Activated CD8-positive, alpha-beta T cell treated with anti-CD3 and anti-CD28 coated beads, Interleukin-2, amount 10 ng/mL, durations not matched to agents 7 days and 5 days (primary cell): ENCODE measurements at places on chromosomes 7 and 10. TPM values are rescaled to one million over a fixed set of nuclear protein-coding genes. Genes with fewer than 3 reads are reported as not detected.

NUDCD3 gene
- 84.0 TPM for total RNA-seq

MINPP1 gene
- 8.0 TPM for total RNA-seq

LUC7L2 gene
- 126 TPM for total RNA-seq

ABCA13 gene
- total RNA-seq = 0.45 TPM

DNA sequence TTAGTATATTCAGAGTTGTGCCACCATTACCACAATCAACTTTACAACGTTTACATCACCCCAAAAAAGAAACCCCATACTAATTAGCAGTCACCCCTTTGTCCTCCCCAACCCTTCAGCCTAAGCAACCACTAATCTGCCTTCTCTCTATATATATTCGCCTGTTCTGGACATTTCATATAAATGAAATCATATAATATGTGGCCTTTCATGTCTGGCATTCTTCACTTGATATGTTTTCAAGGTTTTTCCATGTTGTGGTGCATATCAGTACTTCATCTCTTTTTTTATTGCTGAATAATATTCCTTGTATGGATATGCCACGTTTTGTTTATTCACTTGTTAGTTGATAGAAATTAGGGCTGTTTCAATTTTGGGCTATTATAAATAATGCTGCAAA, 70.4 kb downstream of the AASS start:
- DNase-seq = no peak

GPC2 gene
- 8.2 TPM for total RNA-seq

DNA sequence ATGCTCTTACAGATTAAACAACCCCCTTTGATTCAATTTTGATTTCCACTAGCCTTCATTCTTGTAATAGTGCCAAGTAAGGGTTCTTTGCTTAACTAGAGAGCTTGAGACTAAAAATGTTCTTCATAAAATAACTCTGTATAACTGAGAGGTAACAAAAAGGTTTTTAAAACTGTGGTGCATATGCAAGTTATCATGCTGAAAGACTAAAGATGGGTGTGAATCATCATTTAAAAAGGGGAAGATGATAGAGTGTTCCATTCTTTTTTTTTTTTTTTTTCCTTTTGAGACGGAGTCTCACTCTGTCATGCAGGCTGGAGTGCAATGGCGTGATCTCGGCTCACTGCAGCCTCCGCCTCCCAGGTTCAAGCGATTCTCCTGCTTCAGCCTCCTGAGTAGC, 11.1 kb downstream of the MDFIC start:
- no peak for DNase-seq

DNA sequence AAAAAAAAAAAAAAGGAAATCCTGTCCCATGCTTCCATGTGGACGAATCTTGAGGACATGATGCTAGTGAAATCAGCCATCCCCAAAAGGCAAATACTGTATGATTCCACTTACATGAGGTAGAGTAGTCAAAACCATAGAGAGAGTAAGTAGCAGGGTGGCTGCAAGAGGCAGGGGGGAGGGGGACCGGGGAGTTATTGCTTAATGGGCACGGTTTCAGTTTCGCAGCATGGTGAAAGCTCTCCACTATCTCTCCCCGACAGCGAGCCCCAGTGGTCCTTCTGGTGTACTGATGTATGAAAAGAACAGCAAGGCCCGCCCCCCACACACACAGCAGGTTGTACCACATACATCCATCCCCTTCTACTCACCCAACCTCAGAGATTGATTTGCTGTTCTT, 32.8 kb downstream of the NOD1 start:
- peak; percentile 85 for DNase-seq

GRCh38 chr7:41826641-41827040, 123.8 kb upstream of the INHBA start:
- DNase-seq = no peak

- DNase-seq = no peak
Observed at GRCh38 chr10:96122824-96123223, 7.3 kb upstream of the ZNF518A start.

SRGN gene
- total RNA-seq = 166 TPM

GDF2 gene
- total RNA-seq = not detected

PPP1R17 gene
- not detected for total RNA-seq

GRCh38 chr7:106222545-106222944, 62.2 kb downstream of the NAMPT start:
- DNase-seq = no peak

DNA sequence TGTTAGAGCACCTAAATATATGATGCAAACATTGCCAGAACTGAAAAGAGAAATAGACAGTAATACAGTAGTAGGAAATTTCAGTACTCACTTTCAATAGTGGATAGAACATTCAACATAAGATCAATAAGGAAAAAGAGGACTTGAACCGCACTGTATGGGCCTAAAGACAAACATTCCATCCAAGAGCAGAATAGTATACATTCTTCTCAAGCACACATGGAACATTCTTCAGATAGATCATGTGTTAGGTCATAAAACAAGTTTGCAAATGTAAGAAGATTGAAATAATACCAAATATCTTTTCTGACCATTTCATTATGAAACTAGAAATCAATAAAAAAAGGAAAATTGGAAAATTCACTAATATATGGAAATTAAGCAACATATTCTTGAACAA, 185.4 kb upstream of the FOXP2 start:
- DNase-seq = no peak

- DNase-seq = no peak
Observed at GRCh38 chr7:111356941-111357340, 205.4 kb downstream of the IMMP2L start.
